SK-N-SH (cell line): ENCODE measurements at places on chromosomes 1 and 21. TPM values are rescaled to one million over a fixed set of nuclear protein-coding genes. Genes with fewer than 3 reads are reported as not detected.

GRCh38 chr1:96259399-96259798 is 462.2 kb upstream of the PTBP2 start:
- no peak for DNase-seq
- H3K27me3 ChIP-seq: no peaks in the 10 kb centered on the region
- H3K4me1 ChIP-seq: no peaks in the 10 kb centered on the region
- H3K27ac ChIP-seq: no peak overlapping the region

DNA sequence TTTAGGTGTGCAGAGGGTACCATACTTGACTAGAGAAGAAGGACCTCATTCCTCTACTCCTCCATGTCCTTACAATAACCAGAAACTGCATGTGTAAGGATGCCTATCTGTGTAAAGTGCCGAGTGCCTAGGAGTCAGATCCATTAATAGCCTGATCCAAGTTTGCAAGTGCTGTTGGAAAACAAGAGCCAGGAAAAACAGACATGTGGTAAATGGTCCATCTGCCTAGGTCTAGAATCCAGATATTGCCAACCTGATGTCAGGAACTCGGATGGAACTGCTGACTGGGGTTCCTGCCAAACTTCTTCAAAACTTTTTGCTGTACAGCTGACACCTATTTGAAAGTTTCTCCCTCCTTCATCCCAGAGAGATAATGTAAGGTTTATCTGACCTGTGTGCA is 239.4 kb upstream of the CAMK1G start:
- no peak overlapping the region for H3K4me3 ChIP-seq
- no peak overlapping the region for H3K27ac ChIP-seq
- peaks cover 34% of the 10 kb centered on the region for H3K4me1 ChIP-seq
- no peak for DNase-seq

- H3K4me1 ChIP-seq: no peaks in the 10 kb centered on the region; the same call in 1 of the 2 replicates
- no peak overlapping the region for H3K4me3 ChIP-seq
- H3K36me3 ChIP-seq: peaks cover 10% of the 10 kb centered on the region
- no peak overlapping the region for H3K27ac ChIP-seq
- DNase-seq: no peak
These were observed 28.0 kb upstream of the GLIS1 start for GRCh38 chr1:53766831-53767405.

DNA sequence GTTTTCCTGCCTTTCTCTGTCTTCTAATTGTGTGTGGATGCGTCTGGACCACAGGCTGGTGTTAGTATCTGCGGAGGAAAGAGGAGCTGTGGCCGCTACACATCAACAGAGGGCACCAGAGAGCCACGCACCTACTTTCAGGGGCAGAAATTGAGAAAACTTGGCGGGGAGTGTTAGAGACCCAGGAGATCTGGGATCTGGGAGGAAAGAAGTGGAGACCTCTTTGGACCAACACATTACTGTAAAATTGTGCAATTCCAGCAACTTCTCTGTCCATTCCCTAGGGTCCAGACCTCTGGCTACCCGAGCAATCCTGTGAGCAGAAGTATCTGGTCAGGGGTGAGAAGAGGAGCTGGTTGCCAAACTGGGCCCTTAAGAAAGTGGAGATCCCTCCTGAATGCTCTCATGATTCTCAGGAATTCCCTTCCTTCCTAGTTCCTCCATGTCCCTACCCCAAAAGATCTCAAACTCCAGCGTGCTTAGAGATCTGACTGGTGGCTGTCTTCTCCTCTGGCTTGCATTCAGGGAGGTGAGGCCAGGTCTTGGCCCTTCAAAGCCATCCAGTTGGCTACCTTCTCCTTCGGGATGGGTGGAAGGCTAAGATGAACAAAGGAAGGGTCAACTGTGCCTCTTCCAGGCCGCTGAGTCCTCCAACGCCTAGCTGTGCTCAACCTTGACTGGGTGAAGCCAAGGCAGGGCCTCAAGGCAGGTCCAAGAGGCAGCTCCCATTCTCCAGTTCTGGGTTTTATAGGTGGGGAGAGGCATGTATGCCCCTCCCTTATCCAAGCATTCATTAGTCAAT is 1.2 kb upstream of the KIRREL1 start:
- H3K36me3 ChIP-seq: peaks cover 7% of the 10 kb centered on the region
- H3K27me3 ChIP-seq: no peaks in the 10 kb centered on the region
- peak; percentile 63 for DNase-seq
- H3K4me1 ChIP-seq: peaks cover 26% of the 10 kb centered on the region
- H3K27ac ChIP-seq: peak overlapping the region; percentile 76

DNA sequence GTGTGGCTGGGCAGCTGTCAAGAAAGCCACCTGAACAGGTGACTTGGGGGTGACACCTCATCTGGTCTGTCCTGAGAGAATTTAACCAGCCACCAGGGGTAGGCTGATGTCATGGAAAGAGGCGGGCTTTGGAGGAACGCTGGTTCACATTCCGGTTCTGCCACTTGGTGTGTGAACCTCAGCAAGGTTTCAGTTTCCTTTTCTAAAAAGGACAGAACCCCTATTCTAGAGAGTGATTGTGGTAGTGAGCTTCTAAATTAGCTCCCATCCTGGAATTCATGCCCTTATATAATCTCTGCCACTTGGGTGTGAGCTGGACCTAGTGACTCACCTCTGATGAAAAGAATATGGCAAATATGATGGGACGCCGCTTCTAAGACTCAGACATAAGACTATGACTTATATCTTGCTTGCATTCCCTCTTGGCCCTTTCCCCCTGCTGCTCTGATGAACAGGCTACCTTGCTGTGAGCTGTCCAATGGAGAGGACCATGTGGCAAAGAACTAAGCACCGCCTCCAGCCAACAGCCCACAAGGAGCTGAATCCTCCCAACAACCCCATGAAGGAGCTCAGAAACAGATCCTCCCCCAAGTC is 332.1 kb downstream of the RRAGC start:
- no peaks in the 10 kb centered on the region for H3K4me1 ChIP-seq
- peaks cover 13% of the 10 kb centered on the region; the same call in 1 of the 2 replicates for H3K27me3 ChIP-seq
- H3K27ac ChIP-seq: no peak overlapping the region
- no peaks in the 10 kb centered on the region for H3K36me3 ChIP-seq
- DNase-seq: no peak
- no peak overlapping the region for H3K4me3 ChIP-seq

- H3K4me1 ChIP-seq: peaks cover 50% of the 10 kb centered on the region
- no peaks in the 10 kb centered on the region for H3K27me3 ChIP-seq
- DNase-seq: peak; percentile 72
- no peak overlapping the region for H3K27ac ChIP-seq
These were observed 28.8 kb downstream of the AHDC1 start for GRCh38 chr1:27574871-27575831.

GRCh38 chr1:169574336-169574735 is 11.9 kb downstream of the F5 start:
- H3K27me3 ChIP-seq: peaks cover 19% of the 10 kb centered on the region; the same call in 1 of the 2 replicates
- H3K27ac ChIP-seq: no peak overlapping the region
- no peaks in the 10 kb centered on the region for H3K36me3 ChIP-seq

- H3K27me3 ChIP-seq: no peaks in the 10 kb centered on the region
- no peaks in the 10 kb centered on the region for H3K36me3 ChIP-seq
- no peak for DNase-seq
- no peak overlapping the region for H3K27ac ChIP-seq
- H3K4me1 ChIP-seq: no peaks in the 10 kb centered on the region
These were observed 42.2 kb downstream of the ATP1B1 start for GRCh38 chr1:169148472-169149252.

GRCh38 chr1:161398900-161399256 is 31.2 kb upstream of the CFAP126 start:
- no peaks in the 10 kb centered on the region for H3K36me3 ChIP-seq
- H3K27ac ChIP-seq: peak overlapping the region; percentile 100
- H3K4me3 ChIP-seq: peak overlapping the region; percentile 76
- no peaks in the 10 kb centered on the region for H3K27me3 ChIP-seq

DNA sequence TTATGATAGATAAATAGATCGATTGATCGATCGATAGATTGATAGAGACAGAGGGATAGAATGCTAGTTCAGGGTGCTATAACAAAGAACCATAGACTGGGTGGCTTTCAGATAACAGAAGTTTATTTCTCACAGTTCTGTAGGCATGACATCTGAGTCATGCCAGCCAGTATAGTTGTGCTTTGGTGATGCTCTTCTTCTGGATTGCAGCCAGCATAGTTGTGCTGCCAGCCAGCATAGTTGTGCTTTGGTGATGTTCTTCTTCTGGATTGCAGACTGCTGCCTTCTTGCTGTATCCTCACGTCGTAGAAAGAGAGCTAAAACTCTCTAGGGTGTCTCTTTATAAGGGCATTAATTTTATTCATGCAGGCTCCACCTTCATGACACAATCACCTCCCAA is 860.8 kb downstream of the BRINP3 start:
- H3K36me3 ChIP-seq: no peaks in the 10 kb centered on the region
- H3K4me1 ChIP-seq: no peaks in the 10 kb centered on the region; the same call in 1 of the 2 replicates
- no peaks in the 10 kb centered on the region for H3K27me3 ChIP-seq
- H3K4me3 ChIP-seq: no peak overlapping the region
- H3K27ac ChIP-seq: peak overlapping the region; percentile 75

DNA sequence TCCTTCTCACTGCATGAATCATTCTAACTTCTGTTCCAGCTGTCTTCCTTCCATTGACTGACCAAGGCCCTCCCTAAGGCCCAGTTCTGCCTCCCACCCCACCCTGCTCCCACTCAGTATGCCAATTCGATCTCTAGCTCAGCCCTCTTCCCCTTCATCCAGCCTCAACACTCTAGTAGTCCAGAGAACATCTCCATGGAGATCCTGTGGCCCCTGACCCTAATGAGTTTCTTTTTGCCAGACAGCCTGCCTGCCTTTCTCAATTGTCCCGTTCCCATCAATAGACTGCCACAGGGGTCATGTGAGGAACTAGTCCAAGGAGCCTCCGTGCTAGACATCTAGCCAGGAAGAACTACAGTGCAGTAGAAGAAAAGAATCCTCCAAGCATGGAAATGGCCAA is 26.4 kb downstream of the RRAGC start:
- H3K4me1 ChIP-seq: no peaks in the 10 kb centered on the region
- no peak overlapping the region for H3K4me3 ChIP-seq
- H3K36me3 ChIP-seq: peaks cover 7% of the 10 kb centered on the region
- DNase-seq: no peak

DNA sequence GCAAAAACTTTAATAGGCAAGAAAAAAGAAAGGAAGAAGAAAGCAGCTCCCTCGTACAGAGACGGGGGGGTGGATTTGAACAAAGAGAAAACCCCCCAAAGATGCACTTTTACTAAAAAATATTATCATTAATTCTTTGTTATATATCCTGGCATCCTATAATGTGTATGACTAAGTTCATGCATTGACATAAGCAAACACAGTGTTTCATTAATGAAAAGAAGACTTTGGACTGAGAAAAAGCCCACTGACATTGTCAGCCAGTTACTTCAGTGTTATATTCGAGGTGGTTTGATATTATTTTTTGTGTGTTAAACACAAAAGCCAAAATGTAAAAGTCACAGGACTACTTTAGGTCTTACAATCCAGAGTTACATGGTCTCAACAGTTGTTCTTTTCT is 110.1 kb upstream of the DPYD start:
- H3K4me3 ChIP-seq: peak overlapping the region; percentile 31; the same call in 1 of the 2 replicates
- H3K27me3 ChIP-seq: no peaks in the 10 kb centered on the region
- H3K4me1 ChIP-seq: peaks cover 22% of the 10 kb centered on the region
- no peaks in the 10 kb centered on the region for H3K36me3 ChIP-seq
- no peak for DNase-seq
- peak overlapping the region; percentile 93 for H3K27ac ChIP-seq

GRCh38 chr1:66078412-66078811 is 285.7 kb downstream of the PDE4B start:
- H3K36me3 ChIP-seq: no peaks in the 10 kb centered on the region
- no peak for DNase-seq
- no peak overlapping the region for H3K4me3 ChIP-seq
- no peaks in the 10 kb centered on the region for H3K27me3 ChIP-seq
- H3K27ac ChIP-seq: no peak overlapping the region

- peak overlapping the region; percentile 2; the same call in 1 of the 2 replicates for H3K27ac ChIP-seq
- peak overlapping the region; percentile 41 for H3K4me3 ChIP-seq
- no peaks in the 10 kb centered on the region for H3K36me3 ChIP-seq
These were observed 216.0 kb upstream of the NFIA start for GRCh38 chr1:60866226-60866900.

DNA sequence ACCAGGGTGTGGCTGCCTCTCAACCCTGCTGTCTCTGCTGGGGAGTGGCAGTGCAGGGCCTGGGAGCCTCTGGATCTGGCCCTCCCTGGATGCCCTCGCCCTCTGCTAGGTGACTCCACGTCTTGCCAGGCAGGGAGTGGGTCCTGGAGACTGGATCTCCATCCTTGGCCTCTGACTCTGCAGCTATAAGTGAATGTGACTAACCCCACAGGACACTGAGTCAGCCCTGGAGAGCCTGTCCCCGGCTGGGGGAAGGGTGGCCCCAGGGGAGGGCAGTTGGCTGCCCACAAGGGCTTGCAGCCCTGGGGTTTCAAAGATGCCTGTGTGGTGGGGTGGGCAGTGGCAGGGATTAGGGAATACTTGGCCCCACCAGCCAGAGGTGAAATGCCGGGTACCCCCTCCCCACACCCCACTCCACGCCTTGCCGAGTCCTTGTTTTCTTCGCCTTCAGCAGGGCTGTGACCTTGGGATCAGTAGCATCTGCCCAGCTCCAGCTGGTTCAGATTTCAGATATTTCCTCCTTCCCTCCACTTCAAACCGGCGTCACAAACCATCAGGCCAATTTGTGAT is 1.9 kb upstream of the MYBPH start:
- no peaks in the 10 kb centered on the region for H3K27me3 ChIP-seq
- H3K27ac ChIP-seq: peak overlapping the region; percentile 57; the same call in 1 of the 2 replicates
- no peak for DNase-seq

- DNase-seq: no peak
- H3K4me1 ChIP-seq: peaks cover 4% of the 10 kb centered on the region; the same call in 1 of the 2 replicates
- H3K27ac ChIP-seq: no peak overlapping the region
- no peaks in the 10 kb centered on the region for H3K36me3 ChIP-seq
- H3K4me3 ChIP-seq: no peak overlapping the region
- no peaks in the 10 kb centered on the region for H3K27me3 ChIP-seq
These were observed 25.6 kb upstream of the POGK start for GRCh38 chr1:166813508-166814223.

GRCh38 chr1:5297180-5297885 is 642.9 kb downstream of the AJAP1 start:
- peak overlapping the region; percentile 69; the same call in 1 of the 2 replicates for H3K27ac ChIP-seq
- no peaks in the 10 kb centered on the region for H3K4me1 ChIP-seq
- H3K4me3 ChIP-seq: no peak overlapping the region
- no peaks in the 10 kb centered on the region for H3K27me3 ChIP-seq
- H3K36me3 ChIP-seq: no peaks in the 10 kb centered on the region

- no peak overlapping the region for H3K4me3 ChIP-seq
- H3K4me1 ChIP-seq: no peaks in the 10 kb centered on the region
- no peak overlapping the region for H3K27ac ChIP-seq
- no peak for DNase-seq
- H3K36me3 ChIP-seq: no peaks in the 10 kb centered on the region
These were observed 12.3 kb downstream of the CFAP57 start for GRCh38 chr1:43184388-43184787.

DNA sequence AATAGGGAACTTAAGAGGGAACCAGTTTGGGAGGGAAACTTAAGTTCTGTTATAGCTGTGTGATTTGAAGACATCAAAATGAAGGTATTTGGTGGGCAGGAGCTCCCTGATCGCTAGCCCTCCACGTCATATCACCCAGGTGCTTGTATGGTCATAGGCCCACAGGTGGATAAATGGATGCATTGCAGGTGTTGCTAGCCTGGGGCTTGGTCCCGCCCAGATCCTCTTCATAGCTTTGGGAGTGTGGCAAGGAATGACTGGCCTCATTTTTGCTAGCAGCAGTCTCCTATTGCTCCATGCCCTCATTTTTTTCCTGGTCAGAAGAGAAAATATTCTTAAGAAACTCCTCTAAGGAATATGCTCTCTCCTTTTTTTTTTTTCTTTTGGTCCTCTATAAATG is 11.3 kb downstream of the GNPAT start:
- no peaks in the 10 kb centered on the region for H3K27me3 ChIP-seq
- no peak overlapping the region for H3K27ac ChIP-seq
- H3K4me1 ChIP-seq: no peaks in the 10 kb centered on the region
- no peak for DNase-seq
- no peak overlapping the region for H3K4me3 ChIP-seq
- H3K36me3 ChIP-seq: peaks cover 27% of the 10 kb centered on the region; the same call in 1 of the 2 replicates

C4BPB gene
- not detected in 2 replicates for polyA plus RNA-seq

PALMD gene
- polyA plus RNA-seq: 1.8 and 2.3 TPM in 2 replicates

DPT gene
- 0.05 and 0.32 TPM in 2 replicates for polyA plus RNA-seq

AMY1C gene
- not detected in 2 replicates for polyA plus RNA-seq

ARHGAP30 gene
- polyA plus RNA-seq: 0.05 TPM in 1 of 2 replicates, not detected in the other

KRTAP7-1 gene
- polyA plus RNA-seq: not detected in 2 replicates

C4BPA gene
- polyA plus RNA-seq: not detected in 2 replicates
